Hematopoietic multipotent progenitor cell (in vitro differentiated cells): ENCODE measurements at places on chromosomes 2 and 18. TPM values are rescaled to one million over a fixed set of nuclear protein-coding genes. Genes with fewer than 3 reads are reported as not detected.

GRCh38 chr2:222208010-222208690 is 90.6 kb downstream of the PAX3 start:
- DNase-seq, result no peak

GRCh38 chr2:196409376-196409775 is 230.1 kb upstream of the CCDC150 start:
- DNase-seq, result no peak

DNA sequence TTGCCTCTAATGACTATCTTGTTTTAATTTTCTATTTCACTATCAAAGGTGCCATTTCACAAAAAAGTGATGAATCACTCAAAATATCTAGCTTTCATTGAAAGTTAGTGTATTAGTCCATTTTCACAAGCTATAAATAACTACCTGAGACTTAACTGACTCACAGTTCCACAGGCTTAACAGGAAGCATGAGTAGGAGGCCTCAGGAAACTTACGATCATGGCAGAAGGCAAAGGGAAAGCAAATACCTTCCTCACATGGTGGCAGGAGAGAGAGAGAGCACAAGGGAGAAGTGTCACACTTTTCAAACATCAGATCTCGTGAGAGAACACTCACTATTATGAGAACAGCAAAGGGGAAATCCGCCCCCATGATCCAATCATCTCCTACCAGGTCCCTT is 1220.4 kb upstream of the ZEB2 start:
- DNase-seq, result no peak

DNA sequence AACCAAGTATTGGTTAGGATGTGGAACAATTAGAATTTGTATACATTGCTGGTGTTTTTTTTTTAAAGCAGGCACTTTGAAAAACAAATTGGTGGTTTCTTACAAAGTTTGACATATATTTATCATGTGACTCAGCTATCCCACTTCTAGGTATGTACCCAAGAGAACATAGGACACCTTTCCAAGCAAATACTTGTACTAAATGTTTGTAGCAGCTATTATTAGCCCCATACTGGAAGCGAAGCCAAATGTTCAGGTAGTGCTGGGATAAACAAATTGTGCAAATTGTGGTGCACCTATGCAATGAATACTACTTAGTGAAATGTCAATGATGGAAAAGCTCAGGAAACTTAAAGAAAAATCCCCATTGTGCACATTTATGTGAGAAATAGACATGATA is 101.0 kb downstream of the MIB1 start:
- no peak for DNase-seq

GRCh38 chr18:56319953-56320352 is 318.4 kb downstream of the TXNL1 start:
- DNase-seq, result no peak

DNA sequence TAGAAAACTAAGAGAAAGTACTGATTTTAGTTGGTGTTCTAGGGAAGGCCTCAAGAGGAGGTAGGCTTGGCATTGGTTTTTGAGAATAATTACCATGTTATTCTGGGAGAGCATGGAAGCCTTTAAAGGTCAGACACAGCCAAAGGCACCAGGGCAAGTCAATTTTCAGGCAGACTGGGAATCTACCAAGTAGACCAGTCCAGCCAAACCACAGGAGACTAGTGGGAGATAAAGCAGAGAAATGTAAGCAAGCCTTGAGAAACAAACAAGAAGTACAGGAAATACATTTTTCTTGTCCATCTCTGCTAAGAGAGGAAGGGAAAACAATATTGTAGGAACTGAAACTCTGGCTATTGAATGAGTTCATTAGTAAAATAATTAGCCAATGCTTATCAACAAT is 5.5 kb upstream of the CCDC68 start:
- DNase-seq, result no peak

DNA sequence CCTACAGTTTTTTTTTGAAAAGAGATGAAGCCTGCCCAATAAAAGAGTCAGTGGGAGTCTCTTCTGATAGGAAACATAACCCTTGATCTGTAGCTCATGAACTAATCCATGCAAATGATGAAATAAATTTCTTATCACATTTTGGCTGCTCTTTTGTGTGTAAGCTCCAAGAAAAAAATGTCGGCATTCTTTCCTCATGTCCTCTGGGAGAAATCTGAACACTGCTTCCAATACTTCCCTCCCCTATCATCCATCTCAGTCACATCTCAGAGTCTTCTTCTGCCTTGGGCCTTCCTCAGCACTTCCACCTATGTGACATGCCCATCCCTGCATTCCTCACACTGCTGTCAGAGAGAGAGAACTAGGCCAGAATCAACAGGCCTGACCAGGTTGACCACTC is 395.7 kb upstream of the ST6GAL2 start:
- DNase-seq, result no peak

GRCh38 chr2:30165617-30166016 is 18.8 kb downstream of the YPEL5 start:
- DNase-seq, result no peak

DNA sequence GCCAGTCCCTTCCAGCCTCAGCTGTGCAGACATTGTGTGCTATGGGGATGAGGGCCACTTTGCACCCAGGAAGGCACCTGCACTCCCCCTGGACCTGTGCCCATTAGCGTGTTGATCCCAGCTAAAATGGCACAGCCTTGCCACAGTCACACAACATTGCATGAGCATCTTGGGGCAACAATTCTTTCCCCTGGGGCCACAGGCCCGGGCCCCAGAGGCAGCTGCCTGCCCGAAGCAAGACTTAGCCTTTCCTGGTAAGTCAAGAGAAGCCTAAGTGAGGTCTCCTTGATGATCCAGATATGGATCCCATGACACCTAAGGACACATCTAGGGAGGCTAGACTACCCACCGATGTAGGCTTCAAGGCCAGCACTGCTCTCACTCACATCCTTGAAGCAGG is 202.1 kb downstream of the BCL11A start:
- DNase-seq, result no peak

DNA sequence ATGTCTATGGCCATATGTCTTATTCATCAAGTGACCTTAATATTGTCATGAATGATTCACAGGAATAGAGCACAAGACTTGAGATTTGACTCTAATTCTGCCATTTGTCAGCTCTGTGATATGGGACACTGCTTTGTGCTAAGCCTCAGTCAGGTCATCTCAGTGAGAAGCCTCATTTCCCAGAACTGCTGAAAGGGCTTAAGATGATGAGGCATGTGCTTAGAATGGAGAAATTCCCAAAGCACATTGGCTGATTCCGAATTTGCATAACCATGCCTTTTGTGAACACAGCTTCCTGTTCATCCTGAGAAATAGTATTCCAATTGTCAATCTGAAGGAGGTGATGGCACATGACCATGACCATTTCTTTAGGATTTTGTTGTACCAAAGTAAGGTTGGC is 218.1 kb downstream of the ALK start:
- DNase-seq, result no peak

DNA sequence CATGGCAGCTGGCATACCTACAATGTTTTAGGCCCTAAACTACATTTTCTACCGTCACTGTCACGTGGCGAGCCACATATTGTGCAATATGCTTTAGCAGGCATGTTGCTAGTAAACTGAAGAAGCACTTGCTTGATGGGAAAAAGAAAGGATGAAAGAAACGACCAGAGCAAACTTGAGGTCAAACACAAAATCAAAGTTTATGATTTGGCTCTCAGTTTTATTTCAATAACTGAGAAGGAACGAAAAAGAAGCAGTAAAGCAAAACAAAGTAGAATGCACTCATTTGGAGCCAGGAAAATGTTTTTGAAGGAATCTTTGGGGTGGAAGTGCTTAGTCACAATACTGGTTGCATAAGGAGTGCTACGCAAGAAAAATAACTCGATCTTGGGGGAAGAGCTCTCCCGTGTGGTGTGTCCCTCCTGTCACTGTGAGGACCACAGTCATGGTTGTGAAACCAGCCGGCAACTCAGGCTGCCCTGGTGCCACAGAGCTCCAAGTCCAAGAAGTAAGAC is 349.8 kb downstream of the RBM43 start:
- DNase-seq, result no peak

DNA sequence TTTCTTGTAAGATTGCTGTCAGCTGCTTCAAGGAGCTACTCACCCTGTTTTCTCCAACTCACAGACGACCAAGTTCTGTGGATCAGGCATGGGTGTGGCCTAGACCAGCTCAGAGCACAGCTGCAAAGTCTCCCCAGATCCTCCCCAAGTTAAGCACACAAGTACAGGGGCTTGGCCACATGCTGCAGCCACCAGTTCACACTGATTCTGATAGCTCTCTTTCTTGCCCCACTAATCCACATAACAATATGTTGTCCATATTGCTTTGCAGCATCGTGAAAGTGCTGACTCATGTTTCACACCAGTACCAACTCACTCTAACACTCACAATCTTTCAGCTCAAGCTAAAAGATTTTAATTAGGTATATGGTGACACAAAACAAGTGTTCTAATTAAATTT is 437.0 kb downstream of the PARD3B start:
- DNase-seq, result peak; percentile 40

DNA sequence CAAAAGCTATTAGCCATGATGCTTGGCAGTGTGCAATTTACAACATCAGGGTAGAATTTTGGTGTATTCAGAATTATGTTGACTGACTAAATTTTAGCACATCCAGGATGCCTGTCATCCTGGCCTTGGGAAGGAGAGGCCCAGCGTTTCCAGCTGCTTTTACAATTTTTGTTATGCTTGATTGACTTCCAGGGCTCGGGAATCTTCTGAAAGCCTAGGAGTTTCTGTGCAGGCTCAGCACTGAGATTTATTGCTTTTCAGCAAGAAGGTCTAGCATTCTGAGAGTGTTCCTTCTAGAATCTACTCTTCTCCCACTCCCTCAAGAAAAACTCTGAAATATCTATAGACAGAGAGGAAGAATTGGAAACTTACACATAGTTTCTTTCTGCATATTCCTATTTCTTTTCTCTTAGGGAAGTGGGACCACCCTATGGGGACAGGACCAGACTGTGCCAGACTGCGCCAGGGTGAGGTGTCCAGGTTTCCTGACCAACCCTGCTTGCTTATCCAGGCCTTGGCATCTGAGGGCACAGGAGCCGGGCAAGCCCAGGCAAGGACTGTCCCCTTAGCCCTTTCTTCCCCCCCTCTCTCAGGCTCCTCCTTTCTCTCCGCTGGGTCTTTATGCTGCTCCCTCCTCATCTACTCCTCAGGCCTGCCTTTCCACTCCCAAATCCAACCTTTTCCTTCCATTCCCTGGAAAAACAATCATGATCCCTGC is 26.9 kb downstream of the MAIP1 start:
- DNase-seq, result no peak

DNA sequence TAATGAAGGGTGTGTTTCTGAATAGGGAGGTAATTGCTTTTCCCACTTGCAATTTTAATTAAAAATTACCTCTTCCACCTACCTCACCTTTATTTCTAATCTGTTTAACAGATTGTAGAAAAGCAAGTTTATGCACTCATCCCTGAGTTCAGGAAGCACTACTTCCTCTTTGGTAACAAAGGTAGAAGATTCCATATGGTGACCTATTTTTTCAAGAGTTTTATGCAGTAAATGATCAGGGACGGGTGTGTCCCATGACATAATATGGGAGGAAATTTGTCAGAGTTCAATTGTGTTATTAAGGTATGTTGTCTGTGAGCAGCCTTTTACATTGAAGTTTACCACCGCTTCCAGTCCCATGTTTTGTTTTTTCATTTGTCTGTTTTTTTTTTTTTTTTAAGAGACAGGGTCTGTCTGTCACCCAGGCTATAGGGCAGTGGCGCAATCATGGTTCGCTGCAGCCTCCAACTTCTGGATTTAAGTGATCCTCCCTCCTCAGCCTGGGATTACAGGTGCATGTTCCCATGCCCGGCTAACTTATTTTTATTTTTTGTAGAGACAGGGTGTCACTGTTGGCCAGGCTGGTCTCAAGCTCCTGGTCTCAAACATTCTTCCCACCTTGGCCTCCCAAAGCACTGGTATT is 68.2 kb downstream of the ASAP2 start:
- no peak for DNase-seq

- DNase-seq, result no peak
Observed at GRCh38 chr2:132671151-132671835, 1.3 kb upstream of the LYPD1 start.

GRCh38 chr2:201969938-201970785 is 63.5 kb upstream of the FZD7 start:
- no peak for DNase-seq

DNA sequence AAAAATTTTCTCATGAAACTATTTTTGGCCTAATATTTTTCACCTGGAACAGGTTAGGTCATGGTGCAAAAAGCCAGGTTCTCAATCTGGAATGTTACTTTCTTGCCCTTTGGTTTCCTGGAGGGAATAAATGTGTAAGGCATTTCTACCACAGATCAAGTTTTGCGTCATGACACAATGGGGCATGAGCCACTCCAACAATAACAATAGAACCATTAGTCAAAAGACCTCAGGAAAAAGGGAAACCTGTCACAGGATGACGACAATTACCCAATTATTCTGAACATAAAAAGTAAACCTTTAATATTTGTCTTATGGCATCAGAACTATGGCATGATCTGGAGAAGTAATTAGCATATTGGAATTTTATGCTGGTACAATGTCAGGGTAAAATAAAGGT is 88.2 kb upstream of the HNRNPA3 start:
- DNase-seq, result no peak

- DNase-seq, result no peak
Observed at GRCh38 chr2:180056367-180057118, 49.4 kb upstream of the CWC22 start.

DNA sequence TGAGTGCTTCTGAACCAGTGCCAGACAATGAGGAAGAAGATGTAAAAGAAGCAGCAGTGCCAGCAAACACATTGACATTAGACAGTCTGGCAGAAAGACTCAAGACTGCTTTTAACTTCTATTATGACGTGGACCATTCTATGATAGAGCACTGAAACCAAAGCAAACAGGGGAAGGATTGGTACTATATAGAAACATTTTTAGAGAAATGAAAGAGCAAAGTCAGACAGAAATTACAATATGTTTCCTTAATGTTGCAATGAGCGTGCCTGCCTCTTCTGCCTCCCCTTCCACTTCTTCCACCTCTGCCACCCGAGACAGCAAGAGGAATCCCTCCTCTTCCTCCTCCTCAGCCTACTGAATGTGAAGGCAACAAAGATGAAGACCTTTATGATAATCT is 39.7 kb downstream of the DHX57 start:
- no peak for DNase-seq

The CKAP2L gene
- 0.81 TPM for total RNA-seq

The SCN2A gene
- total RNA-seq, result under 0.01 TPM

The GYPC gene
- total RNA-seq, result 468 TPM

The GLB1L gene
- 21.8 TPM for total RNA-seq
